ENCODE measurements at places on chromosomes 5 and 9.

- H3K27ac ChIP-seq = no peak overlapping the region
- no peaks in the 10 kb centered on the region for H3K27me3 ChIP-seq
- no peaks in the 10 kb centered on the region for H3K36me3 ChIP-seq
- DNase-seq = no peak
Observed at GRCh38 chr5:66742083-66742895, 146.1 kb downstream of the MAST4 start.

GRCh38 chr5:148469501-148469935 lies 85.8 kb downstream of the FBXO38 start:
- H3K4me1 ChIP-seq = no peaks in the 10 kb centered on the region
- no peak overlapping the region for H3K4me3 ChIP-seq
- no peak for DNase-seq
- H3K27ac ChIP-seq = no peak overlapping the region
- no peaks in the 10 kb centered on the region for H3K36me3 ChIP-seq
- H3K27me3 ChIP-seq = no peaks in the 10 kb centered on the region

GRCh38 chr5:52840277-52841050 lies 52.7 kb downstream of the ITGA1 start:
- no peak for DNase-seq
- no peak overlapping the region for H3K4me3 ChIP-seq
- no peaks in the 10 kb centered on the region for H3K4me1 ChIP-seq
- H3K27ac ChIP-seq = no peak overlapping the region
- no peaks in the 10 kb centered on the region for H3K27me3 ChIP-seq

DNA sequence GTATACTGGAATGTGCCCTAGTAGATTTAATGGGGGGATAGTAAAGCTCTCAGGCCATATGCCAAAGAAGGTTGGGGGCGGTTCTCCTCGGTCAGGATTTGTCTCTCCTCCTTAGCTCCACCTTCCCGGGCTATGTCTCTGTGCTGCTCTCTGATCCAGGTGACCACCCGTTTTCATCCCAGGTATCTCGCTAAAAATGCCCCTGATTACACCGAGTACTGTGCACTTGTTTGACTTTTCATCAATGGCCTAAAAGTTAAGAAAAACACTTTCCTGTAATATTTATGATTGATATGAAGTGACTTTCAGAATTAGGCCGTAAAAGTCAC lies 724 bp downstream of the NDUFS6 start:
- H3K36me3 ChIP-seq = peaks cover 22% of the 10 kb centered on the region
- DNase-seq = peak; percentile 35
- peak overlapping the region; percentile 74 for H3K27ac ChIP-seq
- peak overlapping the region; percentile 98 for H3K4me3 ChIP-seq
- 0 out of 2 replicates have a peak, but pooled peaks cover 3% of the 10 kb centered on the region for H3K4me1 ChIP-seq
- H3K27me3 ChIP-seq = no peaks in the 10 kb centered on the region

- H3K4me3 ChIP-seq = no peak overlapping the region
- no peaks in the 10 kb centered on the region for H3K36me3 ChIP-seq
- no peaks in the 10 kb centered on the region for H3K4me1 ChIP-seq
Observed at GRCh38 chr5:13878357-13878756, 66.1 kb downstream of the DNAH5 start.

DNA sequence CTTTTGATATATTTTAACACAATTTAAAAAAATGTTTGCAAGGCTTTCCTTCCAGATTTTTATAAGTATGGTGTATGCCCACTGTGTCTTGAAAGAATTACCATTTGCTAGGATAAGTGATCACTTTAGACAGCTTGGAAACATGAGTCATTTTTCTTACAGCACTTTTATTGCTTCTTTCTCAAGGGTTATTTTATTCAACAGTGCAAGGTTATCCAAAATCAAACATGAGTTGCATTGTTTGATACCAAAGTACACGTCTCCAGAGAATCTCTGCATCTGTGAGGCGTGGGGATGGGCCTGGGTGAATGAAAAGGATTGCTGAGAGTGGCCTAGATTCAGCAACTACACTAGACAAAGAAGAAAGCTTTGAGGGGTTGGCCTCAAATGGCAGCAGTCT lies 329.6 kb downstream of the ADAMTS6 start:
- H3K36me3 ChIP-seq = no peaks in the 10 kb centered on the region
- no peak overlapping the region for H3K27ac ChIP-seq
- H3K27me3 ChIP-seq = no peaks in the 10 kb centered on the region
- H3K4me1 ChIP-seq = no peaks in the 10 kb centered on the region

GRCh38 chr9:106082621-106083020 lies 388.3 kb downstream of the TMEM38B start:
- DNase-seq = no peak
- no peak overlapping the region for H3K27ac ChIP-seq
- H3K27me3 ChIP-seq = no peaks in the 10 kb centered on the region
- H3K36me3 ChIP-seq = no peaks in the 10 kb centered on the region
- H3K4me1 ChIP-seq = no peaks in the 10 kb centered on the region

GRCh38 chr9:130209422-130209821 lies 37.2 kb downstream of the NCS1 start:
- H3K36me3 ChIP-seq = no peaks in the 10 kb centered on the region
- H3K4me1 ChIP-seq = no peaks in the 10 kb centered on the region
- no peak overlapping the region for H3K4me3 ChIP-seq

DNA sequence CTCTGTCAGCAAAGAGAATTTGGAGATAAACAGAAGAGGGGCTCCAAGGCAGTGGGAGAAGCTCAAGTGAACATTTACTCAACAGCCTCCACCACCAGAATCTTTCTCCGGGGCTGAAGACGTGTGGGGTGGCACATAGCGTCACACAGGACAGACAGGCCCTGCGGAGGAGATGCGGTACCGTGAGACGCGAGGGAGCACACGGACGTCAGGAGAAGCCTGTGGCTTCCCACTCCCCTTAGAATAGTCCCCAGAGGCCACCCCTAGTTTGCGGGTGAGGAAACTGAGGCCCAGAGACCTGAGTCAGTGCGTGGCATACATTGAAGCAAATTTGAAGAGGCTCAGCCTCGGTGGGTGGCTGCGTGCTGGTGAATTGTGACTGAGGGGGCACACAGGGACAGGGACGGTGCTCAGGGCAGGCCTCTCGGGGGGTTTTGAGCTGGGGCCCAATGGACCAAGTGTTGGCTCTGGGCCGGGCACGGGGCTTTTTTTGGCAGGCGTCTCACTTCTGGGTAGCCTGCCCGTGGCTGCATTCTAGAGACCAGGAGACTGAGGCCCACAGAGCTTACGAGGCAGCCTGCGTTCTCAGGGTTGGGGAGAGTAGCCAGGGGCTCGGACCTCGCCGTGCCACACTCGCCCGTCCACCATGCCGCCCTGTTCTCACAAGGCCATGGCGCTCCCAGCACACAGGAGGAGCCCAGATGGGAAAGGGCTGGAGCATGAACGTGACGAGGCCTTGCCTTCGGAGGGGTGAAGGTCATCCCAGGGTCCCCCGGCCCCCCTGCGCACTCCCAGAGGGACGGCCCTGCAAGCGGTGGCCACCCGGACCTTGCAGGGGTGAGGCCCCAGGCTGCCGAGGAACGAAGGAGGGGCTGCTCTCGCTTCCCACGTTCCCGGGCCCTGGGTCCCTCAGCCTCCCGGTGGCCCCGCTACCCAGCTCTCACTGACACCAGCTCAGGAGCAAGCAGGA lies 220.6 kb downstream of the C9orf50 start:
- H3K4me1 ChIP-seq = no peaks in the 10 kb centered on the region
- no peak overlapping the region for H3K4me3 ChIP-seq
- H3K36me3 ChIP-seq = no peaks in the 10 kb centered on the region
- H3K27me3 ChIP-seq = peaks cover 35% of the 10 kb centered on the region

- no peak for DNase-seq
- no peak overlapping the region for H3K4me3 ChIP-seq
- H3K27me3 ChIP-seq = no peaks in the 10 kb centered on the region
- no peak overlapping the region for H3K27ac ChIP-seq
- H3K36me3 ChIP-seq = no peaks in the 10 kb centered on the region
Observed at GRCh38 chr5:158514986-158515359, 584.7 kb downstream of the EBF1 start.

DNA sequence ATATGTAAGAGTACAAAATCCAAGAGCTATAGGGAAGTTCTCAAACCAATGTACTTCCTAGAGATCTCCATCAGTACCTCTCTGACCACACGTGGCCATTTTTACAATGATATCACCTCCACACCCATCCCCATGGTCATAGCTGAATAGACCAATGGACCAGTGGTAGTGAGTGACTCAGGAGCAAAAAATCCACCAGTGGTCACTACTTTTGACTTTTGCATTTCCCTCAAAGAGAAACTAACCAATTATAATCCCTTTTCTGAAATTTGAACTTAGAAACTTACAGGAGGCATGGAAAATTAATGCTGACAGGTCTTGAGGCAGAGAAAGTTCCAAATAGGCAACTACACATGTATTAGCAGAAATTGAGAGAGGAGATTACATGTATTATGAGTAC lies 238.4 kb downstream of the TRPM3 start:
- H3K4me3 ChIP-seq = no peak overlapping the region
- no peaks in the 10 kb centered on the region for H3K36me3 ChIP-seq
- no peaks in the 10 kb centered on the region for H3K27me3 ChIP-seq
- DNase-seq = no peak

- DNase-seq = no peak
- no peaks in the 10 kb centered on the region for H3K36me3 ChIP-seq
- H3K4me1 ChIP-seq = no peaks in the 10 kb centered on the region
- no peaks in the 10 kb centered on the region for H3K27me3 ChIP-seq
- H3K27ac ChIP-seq = no peak overlapping the region
Observed at GRCh38 chr5:30390095-30390494, 803.4 kb upstream of the CDH6 start.

All from MM.1S (cell line).